ENCODE measurements at places on chromosomes 3 and 15. TPM values are rescaled to one million over a fixed set of nuclear protein-coding genes. Genes with fewer than 3 reads are reported as not detected.

ATXN7 gene
- 6.3 TPM for total RNA-seq

IL5RA gene
- not detected for total RNA-seq

PLA2G4D gene
- 0.03 TPM for total RNA-seq

CYP8B1 gene
- not detected for total RNA-seq

CTXN2 gene
- not detected for total RNA-seq

FBXW12 gene
- not detected for total RNA-seq

GHSR gene
- total RNA-seq = not detected

ADAMTS7 gene
- 0.69 TPM for total RNA-seq

LRRC31 gene
- 0.48 TPM for total RNA-seq

IMPG2 gene
- not detected for total RNA-seq

ABHD17C gene
- total RNA-seq = 19.1 TPM

CLEC3B gene
- total RNA-seq = not detected

SPATA12 gene
- 0.05 TPM for total RNA-seq

ZNF774 gene
- total RNA-seq = 2.5 TPM

LTF gene
- 1.1 TPM for total RNA-seq

JAGN1 gene
- total RNA-seq = 26.0 TPM

EEFSEC gene
- 16.8 TPM for total RNA-seq

CCDC14 gene
- 33.0 TPM for total RNA-seq

RAD51 gene
- 15.7 TPM for total RNA-seq

CADM2 gene
- not detected for total RNA-seq

ALS2CL gene
- total RNA-seq = 13.2 TPM

MKRN3 gene
- total RNA-seq = 0.23 TPM

CLDN16 gene
- total RNA-seq = not detected

LMAN1L gene
- total RNA-seq = not detected

TIMP4 gene
- 2.7 TPM for total RNA-seq

CASR gene
- not detected for total RNA-seq

UACA gene
- total RNA-seq = 20.2 TPM

ITIH4 gene
- total RNA-seq = not detected

KCNMB2 gene
- total RNA-seq = not detected
